Germinal center (tissue), 1 donor: ENCODE measurements at places on chromosomes 13 and 19.

DNA sequence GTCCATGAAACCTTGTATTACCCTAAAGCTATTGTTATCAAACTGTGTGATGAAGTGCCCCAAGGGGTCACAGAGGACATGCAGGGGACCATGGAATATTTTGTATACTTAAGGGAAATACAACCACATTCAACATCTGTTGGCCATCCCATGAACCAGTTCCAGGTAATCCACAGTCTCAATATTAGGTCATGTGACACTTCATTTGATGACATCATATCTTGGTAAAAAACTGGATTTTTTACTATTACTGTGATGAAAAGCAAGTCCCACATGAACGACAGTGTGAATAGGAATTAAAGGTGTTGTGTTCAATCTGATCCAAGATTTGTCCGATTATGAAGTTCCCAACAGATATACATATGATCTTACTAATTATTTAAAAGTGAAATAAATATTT lies 355.2 kb downstream of the IRS2 start:
- DNase-seq = no peak

GRCh38 chr13:100095498-100095897 lies 6.6 kb downstream of the PCCA start:
- DNase-seq = no peak

DNA sequence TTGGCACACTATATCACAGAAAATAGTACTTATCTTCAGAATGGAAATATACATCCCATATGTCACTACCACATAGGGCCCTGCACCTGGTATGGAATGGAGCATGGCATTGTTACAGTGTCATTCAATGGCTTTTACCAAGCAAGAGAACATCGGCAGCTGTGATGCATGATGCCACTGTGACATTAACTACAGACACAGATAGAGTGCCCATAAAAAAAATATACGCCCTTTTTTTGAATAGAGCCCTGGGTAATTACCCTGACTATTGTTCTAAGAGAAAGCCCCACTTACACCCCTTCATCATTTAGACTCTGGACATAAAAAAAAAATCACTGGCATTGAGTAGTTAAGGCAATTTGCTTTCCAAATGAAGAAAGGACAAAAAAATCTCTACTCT lies 320.3 kb downstream of the DNAJC15 start:
- DNase-seq = no peak

- no peak for DNase-seq
Observed at GRCh38 chr19:58330458-58330857, 3.7 kb downstream of the ZSCAN22 start.

DNA sequence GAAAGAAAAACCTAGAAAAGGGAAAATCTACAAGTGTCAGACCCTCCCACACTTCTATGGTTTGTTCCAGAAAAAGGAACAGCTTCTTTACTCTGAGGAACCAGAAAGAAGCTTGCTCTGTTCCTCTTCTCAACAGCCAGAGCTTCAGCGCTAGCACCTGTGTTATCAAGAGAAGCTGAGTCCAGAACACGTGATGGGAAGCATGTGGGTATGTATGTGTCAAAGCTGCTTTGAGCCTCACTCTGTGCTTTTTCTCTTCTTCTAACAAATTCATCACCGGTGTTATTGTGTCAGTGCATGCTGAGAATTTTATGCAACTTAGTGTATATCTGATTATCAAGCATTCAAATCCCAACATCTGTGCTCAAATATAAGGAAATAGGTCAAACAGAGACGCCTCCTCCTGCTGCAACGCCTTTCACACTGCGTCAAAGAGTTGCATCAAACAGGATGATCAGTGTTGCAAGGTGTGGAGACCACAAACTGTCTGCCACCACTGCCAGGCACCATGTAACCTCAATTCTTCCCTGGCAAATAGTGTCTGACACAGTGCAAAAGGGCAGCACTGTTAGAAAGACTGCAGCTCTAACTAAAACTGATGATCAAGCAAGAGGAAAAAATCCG lies 83.9 kb downstream of the LRRC63 start:
- DNase-seq = peak; percentile 10

GRCh38 chr13:47418206-47418920 lies 521.5 kb upstream of the HTR2A start:
- no peak for DNase-seq

GRCh38 chr19:2194513-2195078 lies 30.9 kb downstream of the DOT1L start:
- DNase-seq = no peak

- no peak for DNase-seq
Observed at GRCh38 chr13:112103260-112103838, 36.4 kb downstream of the SOX1 start.

GRCh38 chr13:78258304-78258703 lies 339.7 kb upstream of the EDNRB start:
- DNase-seq = no peak

GRCh38 chr19:44356383-44357111 lies at the start of gene ZNF112:
Gene ZNF112, minus strand, starts transcription at chr19:44356680. Its CDS starts 16,141 bp downstream, at chr19:44340539.
- DNase-seq = no peak

DNA sequence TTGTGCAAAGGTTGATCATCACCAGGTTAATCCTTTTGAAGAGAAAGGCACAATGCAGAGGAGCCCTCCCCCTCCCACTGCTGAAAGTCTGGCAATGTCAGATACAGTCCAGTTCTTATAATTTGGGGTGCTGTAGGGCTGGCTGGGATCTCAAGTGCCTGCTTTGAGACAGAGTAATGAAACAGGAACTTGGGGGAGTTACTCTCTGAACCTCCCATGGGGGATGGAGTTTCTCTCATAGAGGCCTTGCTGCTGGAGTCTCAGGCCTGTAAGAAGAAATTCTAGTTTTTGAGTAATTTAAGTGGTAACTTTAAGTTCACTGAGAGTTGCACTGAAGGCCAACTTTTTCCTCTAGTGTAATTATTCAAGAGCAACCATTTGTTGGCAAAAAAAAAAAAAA lies 410.5 kb downstream of the KCNRG start:
- DNase-seq = peak; percentile 52

- DNase-seq = no peak
Observed at GRCh38 chr13:112879283-112879833, 89.7 kb upstream of the MCF2L start.

DNA sequence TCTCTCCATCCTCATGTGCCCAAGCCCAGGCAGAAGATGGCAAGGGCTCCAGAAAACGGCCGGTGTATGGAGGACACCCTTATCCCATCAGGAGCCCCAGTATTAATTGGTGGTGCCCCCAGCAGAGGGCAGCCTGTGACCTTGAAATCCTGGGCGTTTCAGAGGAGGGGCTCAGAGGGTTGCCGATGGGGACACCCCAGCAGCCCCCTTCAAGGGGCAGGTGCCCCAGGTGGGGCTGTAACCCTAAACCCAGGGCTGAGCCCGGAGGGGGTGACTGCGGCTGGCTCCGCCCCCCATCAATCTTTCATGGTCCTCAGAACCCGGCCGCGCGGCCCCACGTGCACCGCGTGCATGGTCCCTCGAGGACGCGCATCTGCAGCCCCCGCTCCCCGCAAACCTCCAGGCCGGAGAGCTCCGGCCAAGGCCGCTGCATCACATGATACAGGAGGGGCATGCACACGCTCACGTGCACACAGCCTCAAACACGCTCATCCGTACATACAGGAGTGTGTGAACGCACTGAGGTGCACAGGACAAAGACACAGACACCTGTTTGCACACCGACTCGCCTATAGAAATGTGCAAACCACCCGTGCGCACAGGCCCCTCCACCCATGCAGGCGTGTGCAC lies 949 bp downstream of the RAB3A start:
- DNase-seq = peak; percentile 19

DNA sequence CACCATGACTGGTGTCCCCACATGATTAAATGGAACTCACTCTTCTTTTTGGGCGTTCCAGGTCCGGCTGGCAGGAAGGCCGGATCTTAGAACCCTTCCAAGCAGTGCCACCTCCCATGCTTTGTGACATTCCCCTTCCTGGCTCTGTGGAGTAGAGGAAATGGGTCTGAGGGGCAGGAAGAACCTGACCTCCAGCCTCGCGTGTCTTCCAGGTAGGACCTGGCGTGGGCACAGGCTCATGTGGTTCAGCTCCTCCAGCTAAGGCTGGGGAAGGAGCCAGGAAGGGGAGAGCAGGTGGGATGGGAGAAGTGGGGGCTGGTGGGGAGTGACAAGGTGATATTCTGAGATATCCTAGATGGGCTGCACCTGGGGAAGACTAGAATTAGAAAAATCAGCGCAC lies 2.1 kb downstream of the TMEM255B start:
- no peak for DNase-seq

GRCh38 chr19:35287713-35288112 lies 4.2 kb upstream of the MAG start:
- DNase-seq = no peak

GRCh38 chr13:80399340-80400163 lies 58.6 kb upstream of the SPRY2 start:
- DNase-seq = no peak

GRCh38 chr19:1247748-1248138 lies 640 bp upstream of the MIDN start:
- DNase-seq = no peak

- peak; percentile 73 for DNase-seq
Observed at GRCh38 chr13:30735025-30735871, at the start of gene ALOX5AP. Gene ALOX5AP, plus strand, starts transcription at chr13:30735543. Its CDS starts 63 bp downstream, at chr13:30735606.

DNA sequence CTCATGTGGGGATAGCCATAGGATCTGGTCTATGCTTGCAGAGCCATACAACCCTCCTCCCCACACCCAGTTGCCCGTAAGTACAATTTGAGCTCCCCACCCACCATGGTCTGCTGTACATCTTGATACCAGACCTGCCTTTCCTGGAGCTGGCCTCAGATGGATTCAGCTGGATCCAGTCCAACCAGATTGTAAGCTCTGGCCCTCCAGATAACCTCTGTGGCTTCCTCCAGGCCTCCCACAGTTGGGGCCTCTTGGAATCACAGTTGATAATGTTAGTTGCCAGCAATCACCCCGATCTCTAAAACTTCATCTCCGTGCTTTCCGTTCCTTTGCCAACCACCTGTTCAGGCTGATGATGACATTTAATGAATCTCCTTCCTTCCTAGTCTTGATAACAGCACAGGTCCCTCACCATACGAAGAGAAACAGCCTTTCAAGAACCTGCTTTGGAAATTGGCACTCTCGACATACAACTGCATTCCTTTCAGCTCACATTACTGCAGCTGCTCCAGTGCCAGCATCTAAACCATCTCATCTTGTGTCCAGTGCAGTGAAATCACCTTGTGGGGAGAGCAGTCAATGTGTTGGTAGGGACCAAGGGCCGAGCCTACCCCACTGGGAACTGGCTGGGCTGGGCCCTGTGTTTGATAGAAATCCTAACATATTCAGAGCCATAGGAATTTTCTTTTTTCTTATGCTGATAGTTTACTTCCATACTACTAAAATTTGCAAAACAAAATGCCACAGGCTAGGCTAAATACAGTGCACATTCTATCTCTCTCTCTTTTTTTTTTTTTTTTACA lies 15.1 kb upstream of the FOXO1 start:
- DNase-seq = no peak

DNA sequence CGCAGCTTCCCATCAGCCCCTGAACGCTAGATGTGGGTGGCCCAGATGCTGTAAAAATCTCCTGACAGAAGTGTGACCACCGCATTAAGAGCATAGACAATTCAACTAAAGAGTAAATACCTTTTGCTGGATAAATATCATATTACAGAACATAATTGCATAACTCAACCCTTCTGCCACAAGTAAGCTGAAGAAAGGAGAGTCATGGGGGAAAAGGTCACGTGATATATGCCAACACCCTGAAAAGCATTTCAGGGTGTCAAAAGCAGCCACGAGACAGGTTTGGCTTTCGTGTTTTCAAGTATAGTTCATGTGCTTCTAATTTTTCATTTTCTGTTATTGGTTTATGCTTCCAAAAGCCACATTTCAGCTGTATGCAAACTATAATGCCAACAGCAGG lies 71.3 kb downstream of the LHFPL6 start:
- DNase-seq = no peak
